Spinal cord (tissue), 10 donors: ENCODE measurements at places on chromosomes 16 and 17. TPM values are rescaled to one million over a fixed set of nuclear protein-coding genes. Genes with fewer than 3 reads are reported as not detected.

The CA5A gene
- 0.27 TPM for polyA plus RNA-seq

The NDEL1 gene
- 48.9 TPM for polyA plus RNA-seq

The TM4SF5 gene
- not detected for polyA plus RNA-seq

The NUTF2 gene
- polyA plus RNA-seq: 150 TPM

The KRTAP3-1 gene
- polyA plus RNA-seq: not detected

The KRTAP4-6 gene
- not detected for polyA plus RNA-seq

The EPN3 gene
- polyA plus RNA-seq: 1.8 TPM

The TBX6 gene
- polyA plus RNA-seq: 2.7 TPM

The ZNF500 gene
- polyA plus RNA-seq: 21.7 TPM

The HES7 gene
- polyA plus RNA-seq: 1.7 TPM

The COX11 gene
- polyA plus RNA-seq: 76.0 TPM

The KRTAP1-5 gene
- polyA plus RNA-seq: not detected

The TVP23B gene
- 30.5 TPM for polyA plus RNA-seq

The TMEM88 gene
- polyA plus RNA-seq: 15.0 TPM

The TBC1D3G gene
- polyA plus RNA-seq: not detected

The SLC12A3 gene
- 0.22 TPM for polyA plus RNA-seq
